ENCODE measurements at places on chromosomes 16 and 17. TPM values are rescaled to one million over a fixed set of nuclear protein-coding genes. Genes with fewer than 3 reads are reported as not detected.

- peak; percentile 82 for ATAC-seq
These were observed 68.8 kb upstream of the CREBBP start for GRCh38 chr16:3949287-3949686.

KRTAP4-4 gene
- not detected for total RNA-seq

MT3 gene
- not detected for total RNA-seq

- peak; percentile 82 for ATAC-seq
These were observed 52.4 kb downstream of the DUSP14 start for GRCh38 chr17:37541880-37542660.

GRCh38 chr16:82510789-82511305, 115.9 kb upstream of the CDH13 start:
- no peak for ATAC-seq

ADAD2 gene
- total RNA-seq = not detected

DNA sequence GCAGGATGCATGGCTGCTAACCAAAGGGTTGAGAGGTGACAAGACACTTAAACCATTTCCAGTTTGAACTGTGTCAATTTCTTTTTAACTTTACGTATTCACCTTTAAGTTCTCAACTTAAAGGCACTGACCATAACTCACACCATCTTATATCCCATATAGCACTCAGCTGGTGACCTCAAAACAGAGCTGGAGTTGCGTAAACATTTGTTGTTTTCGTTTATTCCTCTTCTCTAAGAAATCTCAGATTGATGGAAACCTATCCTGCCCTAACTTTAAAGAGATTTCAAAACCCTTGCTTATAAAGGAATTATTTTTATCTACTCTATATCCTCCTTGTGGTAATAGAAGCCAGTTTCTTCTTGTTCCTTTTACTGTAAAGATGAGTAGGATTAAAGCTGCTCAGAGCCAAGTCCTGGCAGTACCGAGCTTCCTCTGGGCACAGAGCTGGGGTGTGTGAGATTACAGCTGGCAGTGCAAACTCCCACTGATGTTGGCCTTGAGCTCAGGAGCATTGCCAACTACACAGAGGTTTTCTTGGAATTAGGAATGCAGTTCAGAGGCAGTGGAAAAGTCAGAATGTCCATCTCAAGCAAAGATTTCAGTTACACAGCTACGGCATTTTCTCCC, 1.3 kb downstream of the KCTD2 start:
- ATAC-seq = no peak

GRCh38 chr17:64216338-64217248, 46.5 kb downstream of the TEX2 start:
- no peak for ATAC-seq

GRCh38 chr17:19021622-19022083, 17.1 kb upstream of the FAM83G start:
- peak; percentile 44 for ATAC-seq

DNA sequence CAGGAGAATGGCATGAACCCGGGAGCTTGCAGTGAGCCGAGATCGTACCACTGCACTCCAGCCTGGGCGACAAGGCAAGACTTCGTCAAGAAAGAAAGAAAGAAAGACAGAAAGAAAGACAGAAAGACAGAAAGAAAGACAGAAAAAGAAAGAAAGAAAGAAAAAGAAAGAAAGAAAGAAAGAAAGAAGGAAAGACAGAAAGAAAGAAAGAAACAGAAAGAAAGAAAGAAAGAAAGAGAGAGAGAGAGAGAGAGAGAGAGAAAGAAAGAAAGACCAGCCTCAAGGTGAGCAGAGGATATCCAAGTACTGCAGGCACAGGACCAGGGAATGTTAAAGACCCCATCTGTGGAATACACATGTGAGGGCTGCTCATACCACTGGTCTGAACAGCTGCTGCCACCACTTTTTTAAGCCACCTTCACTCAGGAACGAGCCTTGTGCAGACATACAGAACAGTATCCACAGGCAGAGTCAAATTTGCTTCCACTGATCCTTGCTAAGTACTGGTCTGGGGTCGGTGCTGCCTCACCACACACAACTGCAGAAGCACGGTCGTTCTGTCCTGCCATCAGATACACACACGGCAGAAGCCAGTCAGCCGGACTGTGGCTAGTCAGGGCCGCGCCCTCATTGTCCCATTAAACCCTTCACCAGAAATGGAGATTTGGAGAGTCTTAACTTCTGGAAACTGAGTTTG, 7.7 kb downstream of the RAB5C start:
- no peak for ATAC-seq

KRT17 gene
- total RNA-seq = 14.5 TPM

All from motor neuron (in vitro differentiated cells).